ENCODE measurements at places on chromosomes 4 and X.

- no peak for DNase-seq
Observed at GRCh38 chr4:75916091-75916661, 13.9 kb upstream of the PPEF2 start.

DNA sequence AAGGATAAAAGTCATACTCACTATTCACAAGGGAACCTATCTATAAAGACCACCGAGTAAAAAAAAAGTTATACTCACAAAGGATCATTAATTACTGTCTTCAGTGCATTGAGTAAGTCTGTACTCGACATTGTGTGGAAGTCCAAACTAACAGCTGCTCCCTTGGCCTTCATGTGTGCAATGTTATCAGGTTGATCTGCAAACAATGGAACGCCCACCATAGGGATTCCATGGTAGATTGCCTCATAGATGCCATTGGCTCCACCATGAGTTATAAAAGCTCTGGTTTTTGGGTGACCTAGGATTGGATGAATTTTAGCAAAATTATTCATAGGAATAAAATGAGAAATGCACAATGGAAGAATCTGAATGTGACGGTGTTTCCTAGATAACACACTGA, 10.6 kb downstream of the UGT2B4 start:
- no peak for DNase-seq

DNA sequence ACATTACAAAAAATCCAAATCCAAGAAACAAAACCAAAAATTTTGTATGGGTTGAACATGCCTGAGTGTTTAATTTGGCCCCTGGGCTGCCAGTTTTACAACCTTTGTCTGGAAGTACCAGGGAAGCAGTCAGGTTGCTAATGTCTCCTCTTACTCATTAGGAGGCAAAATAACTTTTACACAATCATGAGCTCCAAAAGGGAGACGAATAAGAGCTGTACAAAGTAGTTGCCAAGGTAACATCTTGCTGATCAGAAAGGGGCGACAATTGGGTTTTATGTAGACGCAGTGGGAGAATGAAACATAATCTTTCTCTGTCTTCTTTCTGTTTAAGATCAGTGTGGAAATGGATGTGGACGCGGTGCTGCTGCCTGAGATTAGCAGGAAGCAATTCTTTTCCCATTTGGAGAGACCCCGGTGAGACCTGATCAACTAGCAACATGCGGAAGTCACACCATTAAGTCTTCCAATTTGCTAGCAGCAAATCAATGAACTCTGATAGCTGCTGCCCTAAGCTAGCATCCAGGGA, 90.7 kb upstream of the IGFBP7 start:
- no peak for DNase-seq

- DNase-seq: no peak
Observed at GRCh38 chrX:95435198-95435597, 1249.4 kb upstream of the DIAPH2 start.

DNA sequence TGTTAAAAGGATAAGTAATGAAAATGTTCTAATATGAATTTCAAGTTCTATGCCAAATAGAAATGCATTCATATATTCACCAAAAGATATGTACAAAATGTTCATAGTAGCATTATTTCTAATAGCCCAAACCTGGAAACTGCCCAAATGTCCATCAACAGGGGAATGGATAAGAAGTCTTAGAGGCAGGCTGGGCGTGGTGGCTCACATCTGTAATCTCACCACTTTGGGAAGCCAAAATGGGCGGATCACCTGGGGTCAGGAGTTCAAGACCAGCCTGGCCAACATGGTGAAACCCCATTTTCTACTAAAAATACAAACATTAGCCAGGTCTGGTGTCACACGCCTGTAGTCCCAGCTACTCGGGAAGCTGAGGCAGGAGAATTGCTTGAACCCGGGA, 2.3 kb upstream of the HPRT1 start:
- DNase-seq: no peak

- no peak for DNase-seq
Observed at GRCh38 chrX:39418731-39419638, 617.7 kb downstream of the MID1IP1 start.

- no peak for DNase-seq
Observed at GRCh38 chrX:136475236-136475635, 12.5 kb upstream of the BRS3 start.

GRCh38 chrX:121336831-121337421, 289.5 kb downstream of the GLUD2 start:
- DNase-seq: no peak

DNA sequence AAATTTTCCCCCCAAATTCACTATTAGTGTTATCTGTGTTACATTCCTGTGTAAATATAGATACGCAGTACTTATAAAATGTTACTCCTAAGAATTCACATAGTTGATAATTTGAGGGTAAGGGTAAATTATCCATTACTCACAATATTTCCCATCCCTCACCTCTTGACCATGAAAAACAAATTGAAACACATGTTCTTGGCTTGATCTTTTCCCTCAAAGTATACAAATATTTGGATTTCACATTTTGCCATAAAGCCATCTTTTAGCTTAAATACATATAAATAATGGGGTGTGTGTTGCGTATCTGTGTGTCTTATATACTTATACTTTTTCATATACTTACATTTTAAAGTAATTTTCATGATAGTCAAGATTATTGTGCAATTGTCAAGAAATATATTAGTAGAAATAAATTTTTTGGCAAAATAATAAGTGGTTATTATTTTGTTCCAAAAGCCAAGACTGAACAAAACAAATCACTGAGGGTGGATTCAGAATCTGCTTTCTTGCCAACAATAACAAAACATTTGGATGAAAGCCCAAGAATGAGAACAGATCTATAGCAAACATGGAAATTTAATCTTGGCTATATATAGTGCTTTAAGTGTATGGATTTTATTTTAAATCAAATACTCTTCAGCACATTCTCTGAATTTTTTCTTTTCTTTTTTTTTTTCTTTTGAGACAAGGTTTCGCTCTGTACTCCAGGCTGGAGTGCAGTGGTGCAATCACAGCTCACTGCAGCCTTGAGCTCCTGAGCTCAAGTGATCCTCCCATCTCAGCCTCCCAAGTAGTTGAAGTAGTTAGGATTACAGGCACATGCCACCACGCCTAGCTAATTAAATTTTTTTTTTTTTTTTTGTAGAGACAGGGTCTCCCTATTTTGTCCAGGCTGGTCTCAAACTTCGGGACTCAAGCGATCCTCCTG, 48.5 kb upstream of the PRSS48 start:
- no peak for DNase-seq

- DNase-seq: no peak
Observed at GRCh38 chr4:105102016-105102415, 44.7 kb upstream of the TET2 start.

DNA sequence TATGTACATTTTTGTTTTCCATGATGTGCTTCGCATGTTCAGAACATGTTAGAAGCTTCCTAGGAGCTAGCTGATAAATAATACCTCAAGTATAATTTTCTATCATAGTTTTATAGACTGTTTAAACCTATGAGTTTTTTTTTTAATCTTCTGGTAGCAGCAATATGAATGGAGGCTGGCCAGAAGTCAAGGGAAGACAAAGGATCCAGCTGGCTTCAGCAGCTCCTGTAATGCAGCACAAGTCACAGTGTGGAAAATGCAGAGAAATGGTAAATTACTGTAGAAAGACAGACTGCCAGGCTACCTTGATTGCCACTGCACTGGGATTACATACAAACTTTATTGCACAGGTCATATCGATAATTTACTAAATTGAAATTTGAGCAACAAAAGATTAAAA, 537.9 kb downstream of the IQCM start:
- no peak for DNase-seq
